Gastroesophageal sphincter (tissue), 4 donors: ENCODE measurements at places on chromosomes 3 and 15.

- ATAC-seq, result no peak
Measured at GRCh38 chr15:49308686-49309085, 114.4 kb upstream of the FGF7 start.

- ATAC-seq, result no peak
Measured at GRCh38 chr15:64597477-64597822, 137.1 kb downstream of the ZNF609 start.

DNA sequence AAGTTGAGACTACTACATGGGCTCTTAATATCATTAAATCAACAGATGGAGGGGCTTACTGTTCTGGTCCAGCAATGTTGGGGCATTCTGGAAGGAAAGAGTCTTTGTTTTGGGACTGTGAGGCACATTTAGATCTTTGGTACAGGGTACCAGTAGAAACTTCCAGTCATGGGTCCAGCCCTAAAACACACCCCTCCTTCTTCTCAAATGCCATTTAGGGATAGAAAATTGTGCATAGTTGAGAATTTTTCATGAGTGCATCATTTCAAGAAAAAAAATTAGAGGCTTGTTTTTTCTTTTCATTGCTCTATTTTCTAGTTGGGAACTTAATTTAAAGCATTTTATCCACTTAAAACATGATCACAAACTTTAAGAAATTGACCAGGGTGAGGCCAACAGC lies 4.1 kb upstream of the RTP1 start:
- no peak for ATAC-seq

GRCh38 chr3:197305854-197306253 lies 7.4 kb upstream of the DLG1 start:
- no peak for ATAC-seq

DNA sequence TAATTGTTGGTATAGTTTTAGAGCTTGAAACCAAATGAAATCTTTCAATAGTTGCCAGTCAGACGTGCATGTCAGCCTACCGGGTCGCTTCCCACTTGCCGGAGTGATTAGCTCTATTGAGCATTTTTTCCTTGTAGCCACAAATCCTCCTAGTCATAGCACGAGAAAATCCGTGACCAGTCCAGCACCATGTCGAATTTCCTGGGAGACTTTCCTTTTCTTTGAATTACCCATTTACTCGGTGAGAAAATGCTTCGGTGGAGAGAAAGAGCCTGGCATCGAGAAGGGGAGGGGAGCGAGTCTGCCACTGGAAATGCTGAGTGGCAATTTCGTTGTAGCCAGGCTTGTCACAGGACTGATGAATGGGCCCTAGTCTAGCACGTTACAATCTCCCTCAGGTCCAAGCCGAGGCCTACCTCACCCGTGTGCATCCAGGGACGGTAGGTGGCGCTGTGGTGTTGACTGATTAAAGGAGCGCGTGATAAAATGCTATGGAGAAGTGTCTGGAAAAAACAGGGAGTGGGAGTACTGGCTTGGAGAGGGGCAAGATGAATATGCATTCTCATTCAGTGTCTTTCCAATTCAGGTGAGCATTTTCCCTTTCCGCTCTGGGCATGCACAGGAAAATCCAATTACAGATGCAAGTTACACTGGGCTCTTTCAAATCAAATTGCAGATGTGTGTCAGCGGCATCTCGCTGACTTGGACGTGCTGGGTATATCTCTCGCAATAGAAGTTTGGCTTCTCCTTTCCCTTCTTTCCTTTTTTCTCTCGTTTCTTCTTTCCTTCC lies 238.8 kb downstream of the EDEM1 start:
- ATAC-seq, result peak; percentile 67
